ENCODE measurements at places on chromosomes 12 and 14.
A peak's percentile ranks its signal among the peaks of the same experiment; 100 is the strongest.

- no peak for DNase-seq
These were observed 726 bp downstream of the ZFHX2 start for GRCh38 chr14:23550812-23551265.

GRCh38 chr12:76284816-76285750 is 63.1 kb downstream of the BBS10 start:
- no peak for DNase-seq

DNA sequence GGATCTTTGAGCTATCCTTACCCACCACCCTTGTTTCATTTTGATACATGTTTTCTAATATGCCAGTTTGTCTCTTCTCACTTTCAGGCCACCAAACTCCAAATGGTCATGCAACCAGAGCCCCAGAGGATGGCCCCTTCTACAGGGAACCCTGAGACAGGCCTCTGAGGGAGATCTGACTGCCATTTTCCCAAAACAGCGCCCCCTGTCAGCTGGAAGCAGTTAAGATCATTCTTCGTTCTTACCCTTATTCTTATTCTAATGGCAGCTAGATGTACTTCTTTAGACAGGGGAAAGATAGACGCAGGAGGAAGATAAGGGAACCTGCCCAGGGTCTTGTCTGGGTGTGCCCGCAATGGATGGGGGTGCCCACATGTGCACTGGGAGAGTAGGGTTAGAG is 38.4 kb downstream of the C12orf56 start:
- DNase-seq: no peak

GRCh38 chr14:28653521-28653920 is 113.1 kb upstream of the FOXG1 start:
- DNase-seq: no peak

- no peak for DNase-seq
These were observed 72.1 kb downstream of the PHLDA1 start for GRCh38 chr12:75959506-75959905.

DNA sequence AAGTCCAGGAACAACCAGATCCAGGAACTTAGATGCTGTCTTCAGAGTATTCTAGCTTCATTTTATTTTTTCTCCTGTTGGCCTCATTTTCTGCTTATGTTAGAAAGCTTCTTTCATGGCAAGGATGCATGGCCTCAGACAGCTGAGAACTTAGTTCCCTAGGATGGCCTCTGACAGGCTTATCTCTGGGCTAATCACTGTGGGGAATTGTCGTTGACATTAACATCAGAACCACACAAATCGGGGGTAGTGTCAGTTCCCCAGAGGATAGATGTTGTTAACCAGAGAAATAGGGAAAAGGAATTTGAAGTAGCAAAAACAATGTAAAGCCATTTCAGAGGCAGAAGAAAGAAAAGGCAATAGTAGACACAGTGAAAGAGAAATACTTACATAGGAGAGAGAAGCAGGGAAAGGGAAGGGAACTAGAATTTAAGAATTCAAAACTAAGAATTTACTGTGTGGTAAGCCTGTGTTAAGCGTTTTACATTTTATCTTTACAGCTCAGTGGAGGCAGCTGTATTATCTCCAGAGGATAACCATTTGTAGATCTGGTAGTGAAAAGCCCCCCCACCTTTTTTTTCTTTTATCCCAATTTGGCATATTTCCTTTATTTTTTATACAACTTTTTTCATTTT is 21.8 kb downstream of the FUT8 start:
- DNase-seq: no peak

DNA sequence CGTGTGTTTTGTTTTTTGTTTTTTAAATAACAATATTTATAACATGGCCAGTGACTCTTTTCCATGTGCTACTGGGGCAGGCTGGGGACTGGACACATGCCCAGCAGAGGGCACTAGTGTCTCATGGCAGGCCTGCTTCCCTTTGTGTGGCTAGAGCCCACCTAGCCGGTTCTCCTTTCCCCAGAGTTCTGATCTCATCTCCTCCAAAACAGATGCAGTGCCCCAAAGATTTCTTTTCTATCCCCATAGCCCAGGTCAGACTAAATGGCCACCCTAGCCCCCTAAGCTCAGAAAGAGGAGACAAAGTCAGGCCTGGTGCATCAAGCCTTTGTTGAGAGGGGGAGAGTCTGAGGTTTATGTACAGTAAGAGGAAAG is 21.2 kb downstream of the PRPF40B start:
- DNase-seq: peak; percentile 18

Data from GOT3 (cell line).